NCI-H1105 (cell line): ENCODE measurements at places on chromosomes 1 and 21.
A peak's percentile ranks its signal among the peaks of the same experiment; 100 is the strongest.

- no peak for DNase-seq
Observed at GRCh38 chr1:180962178-180962577, 49.5 kb downstream of the KIAA1614 start.

- DNase-seq, result no peak
Observed at GRCh38 chr1:69976896-69977295, 228.5 kb downstream of the LRRC40 start.

DNA sequence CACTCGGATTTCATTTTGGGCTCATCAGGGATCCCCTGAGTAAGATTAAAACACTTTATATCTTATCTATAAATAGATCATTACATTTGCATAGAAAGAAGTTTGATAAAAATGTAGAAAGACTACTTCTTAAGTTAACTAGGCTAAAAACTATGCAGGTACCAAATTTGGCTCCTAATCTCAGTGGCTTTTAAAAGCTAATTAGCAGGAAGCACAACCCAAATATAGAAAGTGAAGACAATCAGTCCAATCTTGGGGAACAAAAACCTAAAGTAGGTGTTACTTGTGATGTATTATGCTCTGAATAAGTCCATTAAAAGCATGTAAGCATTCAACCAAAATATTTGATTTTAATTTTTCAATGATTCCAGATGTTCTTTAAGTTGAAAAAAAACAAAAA is 35.4 kb downstream of the SMYD3 start:
- no peak for DNase-seq

GRCh38 chr1:6801199-6801598 is 15.9 kb downstream of the CAMTA1 start:
- no peak for DNase-seq

DNA sequence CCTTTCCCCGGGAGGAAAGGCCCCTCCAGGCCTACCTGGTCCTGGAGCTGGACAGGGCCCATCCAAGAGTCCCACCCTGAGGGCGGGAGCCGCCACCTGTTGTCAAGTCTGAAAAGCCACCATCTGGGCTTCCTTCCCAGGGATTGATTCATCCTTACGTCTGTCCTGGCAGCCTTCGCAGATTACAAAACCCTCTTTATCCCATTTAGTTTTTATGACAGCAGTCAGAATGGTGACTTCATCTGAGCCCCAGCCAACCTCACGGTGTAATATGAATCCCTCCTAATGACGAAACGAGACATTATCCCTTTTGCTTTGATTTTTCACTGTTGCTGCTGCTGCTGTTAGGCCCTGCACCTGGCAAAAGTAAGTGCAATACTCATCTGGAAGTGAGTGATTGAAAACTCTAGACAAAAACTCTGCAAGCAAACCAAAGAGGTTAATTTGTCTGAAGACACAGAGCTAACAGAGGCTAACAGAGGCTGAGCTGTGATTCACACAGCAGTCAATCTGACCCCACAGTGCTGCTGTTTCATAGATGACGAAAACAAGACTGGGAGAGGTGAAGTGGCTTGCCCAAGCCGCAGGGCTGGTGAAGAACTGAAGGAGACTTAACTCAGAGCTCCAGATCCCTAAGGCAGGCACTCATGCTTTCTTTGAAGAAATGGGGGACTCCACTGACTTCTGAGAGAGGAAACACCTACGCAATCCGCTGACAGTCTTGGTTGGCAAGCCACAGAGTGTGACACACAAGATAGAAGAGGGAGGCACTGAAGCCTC is 30.0 kb upstream of the S100A7 start:
- peak; percentile 81 for DNase-seq

GRCh38 chr1:52907068-52907811 is 14.3 kb downstream of the ECHDC2 start:
- no peak for DNase-seq

GRCh38 chr1:29338908-29339575 is 102.7 kb downstream of the PTPRU start:
- no peak for DNase-seq

GRCh38 chr1:15304708-15305467 is 57.9 kb downstream of the FHAD1 start:
- peak; percentile 55 for DNase-seq

DNA sequence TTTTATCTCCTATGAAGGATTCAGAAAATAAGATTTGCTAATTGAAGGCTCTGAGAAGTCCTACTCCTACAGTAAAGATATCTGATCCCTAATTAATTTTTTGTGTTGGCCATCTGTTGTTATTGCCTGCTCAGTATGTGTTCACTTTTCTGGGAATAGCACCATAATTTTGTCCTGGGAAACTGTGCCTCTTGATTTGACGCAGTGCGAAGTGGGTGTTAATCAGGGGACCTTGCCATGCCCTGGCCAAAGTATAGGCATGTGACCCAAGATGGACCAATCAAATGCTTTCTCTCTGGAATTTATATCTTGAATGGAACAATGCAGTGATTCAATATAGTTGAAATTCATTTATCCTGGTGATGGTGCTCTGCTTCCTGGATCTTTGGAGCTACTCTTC is 30.4 kb upstream of the GNG12 start:
- no peak for DNase-seq

DNA sequence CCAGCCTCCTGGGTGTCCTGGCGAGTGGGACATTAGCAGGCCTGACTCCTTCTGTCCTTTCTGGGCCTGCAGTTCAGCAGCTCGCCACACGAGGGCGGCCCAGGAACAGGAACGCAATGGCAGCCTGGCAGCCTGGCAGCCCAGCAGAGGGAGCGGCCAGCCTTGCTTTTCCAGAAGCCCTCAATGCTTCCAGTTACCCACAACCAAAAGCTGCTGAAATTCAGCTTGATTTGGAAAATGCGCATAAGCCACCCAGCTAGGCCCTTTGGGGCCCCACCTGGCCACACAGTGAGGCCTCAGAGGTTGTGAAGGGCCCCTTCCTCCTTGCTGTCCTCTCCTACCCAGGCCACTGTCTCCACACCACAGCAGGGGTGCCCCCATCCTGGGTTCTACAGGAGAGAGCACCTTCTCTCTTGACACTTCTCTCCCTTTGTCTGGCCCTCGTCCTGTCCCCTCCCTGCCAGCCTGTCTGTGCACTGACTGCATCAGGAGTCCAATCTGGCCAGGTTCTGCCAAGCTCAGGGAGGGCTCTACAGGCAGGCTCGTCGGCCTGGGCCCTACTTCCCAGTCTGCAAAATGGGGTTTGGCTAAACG is 103.4 kb upstream of the VAMP3 start:
- peak; percentile 73 for DNase-seq
